GM23338 (cell line): ENCODE measurements at places on chromosomes 2 and 18. TPM values are rescaled to one million over a fixed set of nuclear protein-coding genes. Genes with fewer than 3 reads are reported as not detected.

DNA sequence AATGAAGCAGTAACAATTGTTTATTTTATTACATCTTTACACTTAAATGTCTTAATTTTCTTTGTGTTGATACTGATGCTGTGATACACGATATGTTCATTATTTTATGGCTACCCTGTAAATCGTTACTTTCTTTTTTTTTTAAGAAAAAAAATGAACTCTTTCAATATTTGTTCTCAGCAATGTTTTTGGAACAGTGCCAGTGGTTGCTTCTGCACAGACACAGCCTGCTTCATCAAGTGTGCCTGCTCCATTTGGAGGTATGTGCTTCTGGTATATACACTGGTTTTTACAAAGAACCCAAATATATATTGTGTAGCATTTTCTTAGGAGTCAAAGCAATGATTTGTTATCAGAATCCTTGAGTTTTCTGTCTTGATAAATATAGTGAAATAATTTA, 62.2 kb upstream of the SCYGR2 start:
- no peaks in the 10 kb centered on the region for H3K4me1 ChIP-seq
- peaks cover 50% of the 10 kb centered on the region for H3K36me3 ChIP-seq
- no peaks in the 10 kb centered on the region for H3K27me3 ChIP-seq
- no peak overlapping the region for H3K27ac ChIP-seq
- no peak for DNase-seq
- no peak overlapping the region for H3K4me3 ChIP-seq

DNA sequence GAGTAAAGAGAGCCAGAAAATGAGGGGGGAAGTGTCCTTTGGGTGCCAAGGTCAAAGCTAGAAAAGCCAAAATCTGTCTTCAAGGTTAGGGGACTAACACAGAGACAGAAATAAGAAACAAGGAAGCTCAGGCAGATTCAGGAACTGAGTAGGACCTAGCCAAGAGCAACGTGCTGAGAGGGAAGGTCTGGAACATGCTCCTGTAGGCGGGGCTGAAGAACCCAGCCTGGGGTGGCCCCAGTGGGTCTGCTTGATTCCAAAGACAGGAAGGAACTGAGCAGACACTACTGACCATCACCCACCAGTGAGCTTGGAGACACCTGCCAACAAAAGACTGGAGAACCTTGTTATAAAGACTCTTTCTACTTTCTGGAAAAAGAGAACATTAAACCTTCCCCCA, 105.1 kb downstream of the SP3 start:
- no peak for DNase-seq
- H3K4me3 ChIP-seq: no peak overlapping the region
- no peaks in the 10 kb centered on the region for H3K27me3 ChIP-seq
- H3K36me3 ChIP-seq: no peaks in the 10 kb centered on the region
- H3K4me1 ChIP-seq: no peaks in the 10 kb centered on the region

DNA sequence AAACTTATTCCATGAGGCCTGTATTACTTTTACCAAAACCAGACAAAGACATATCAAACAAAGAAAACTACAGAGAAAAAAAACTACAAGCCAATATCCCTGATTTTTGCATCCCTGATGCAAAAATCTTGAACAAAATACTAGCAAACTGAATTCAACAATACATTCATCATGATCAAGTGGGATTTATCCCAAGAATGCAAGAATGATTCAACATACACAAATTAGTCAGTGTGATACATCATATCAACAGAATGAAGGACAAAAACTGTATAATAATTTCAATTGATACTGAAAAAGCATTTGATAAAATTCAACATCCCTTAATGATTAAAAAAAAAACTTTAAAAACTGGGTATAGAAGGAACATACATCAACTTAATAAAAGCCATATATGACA, 106.8 kb downstream of the SLC39A10 start:
- H3K36me3 ChIP-seq: no peaks in the 10 kb centered on the region; the same call in 1 of the 2 replicates
- no peaks in the 10 kb centered on the region for H3K4me1 ChIP-seq
- H3K27me3 ChIP-seq: no peaks in the 10 kb centered on the region
- H3K27ac ChIP-seq: no peak overlapping the region
- H3K4me3 ChIP-seq: no peak overlapping the region

DNA sequence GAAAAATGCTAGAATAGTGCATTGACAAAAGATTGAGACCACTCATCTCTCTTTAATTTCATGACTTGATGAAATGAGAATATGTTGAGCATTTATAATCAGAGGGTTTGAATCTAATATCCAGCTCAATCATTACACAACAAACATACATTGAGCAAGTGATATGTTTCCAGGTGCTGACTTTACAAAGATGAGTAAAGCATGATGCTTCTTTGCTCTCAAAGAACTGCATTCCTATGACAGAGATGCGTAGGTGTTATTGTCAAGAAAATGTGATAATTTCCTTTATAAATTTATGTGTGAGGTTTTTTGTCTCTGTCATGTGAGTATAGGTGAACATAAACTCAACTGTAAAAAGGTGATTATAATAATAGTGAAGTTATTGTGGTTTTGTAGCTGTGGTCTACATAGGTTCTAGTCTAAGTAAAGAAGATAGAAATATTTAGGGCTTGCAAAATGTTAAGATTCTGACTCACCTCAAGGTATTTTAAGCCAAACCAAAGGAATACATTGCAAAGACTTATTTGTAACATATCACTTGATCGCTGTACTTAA, 389.8 kb downstream of the GALNT13 start:
- no peaks in the 10 kb centered on the region for H3K27me3 ChIP-seq
- H3K4me3 ChIP-seq: no peak overlapping the region
- H3K27ac ChIP-seq: no peak overlapping the region

- no peaks in the 10 kb centered on the region for H3K36me3 ChIP-seq
- H3K4me1 ChIP-seq: peaks cover 21% of the 10 kb centered on the region; the same call in 1 of the 2 replicates
- H3K4me3 ChIP-seq: no peak overlapping the region
These were observed 127.9 kb downstream of the ZFP36L2 start for GRCh38 chr2:43098539-43098938.

GRCh38 chr2:201406077-201406662, 45.1 kb downstream of the TRAK2 start:
- H3K27me3 ChIP-seq: no peaks in the 10 kb centered on the region
- H3K36me3 ChIP-seq: no peaks in the 10 kb centered on the region
- no peaks in the 10 kb centered on the region for H3K4me1 ChIP-seq
- H3K27ac ChIP-seq: no peak overlapping the region

GRCh38 chr2:8574196-8575037, 107.4 kb upstream of the ID2 start:
- no peaks in the 10 kb centered on the region for H3K36me3 ChIP-seq
- H3K4me1 ChIP-seq: 0 out of 2 replicates have a peak, but pooled peaks cover 6% of the 10 kb centered on the region
- no peaks in the 10 kb centered on the region for H3K27me3 ChIP-seq
- no peak overlapping the region for H3K27ac ChIP-seq

- H3K4me3 ChIP-seq: peak within 1 kb of the TSS; percentile 41
- peak; percentile 29 for DNase-seq
- no peaks in the 10 kb centered on the region for H3K36me3 ChIP-seq
- peak within 1 kb of the TSS; percentile 56; the same call in 1 of the 2 replicates for H3K27ac ChIP-seq
- peaks cover 27% of the 10 kb centered on the region for H3K4me1 ChIP-seq
These were observed at the start of gene TRIM54 for GRCh38 chr2:27281855-27282559. TRIM54 (plus strand) TSS chr2:27282429; CDS start chr2:27282732, 303 bp downstream.

DNA sequence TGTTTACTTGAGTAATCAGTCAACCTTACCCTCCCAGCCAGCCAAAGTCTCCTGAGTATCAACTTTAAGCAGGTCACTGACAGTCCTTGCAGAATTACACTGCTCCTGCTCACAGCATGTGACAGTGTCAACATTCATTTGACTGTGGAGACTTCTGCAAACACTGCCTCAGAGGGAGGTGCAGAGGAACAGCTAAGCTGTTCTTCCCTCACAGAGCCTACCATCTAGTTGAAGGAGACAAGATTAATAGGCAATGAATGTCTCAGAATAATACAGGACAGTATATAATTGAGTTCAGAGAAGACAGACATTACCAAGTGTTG, 11.9 kb downstream of the SLC14A2 start:
- H3K4me1 ChIP-seq: peaks cover 14% of the 10 kb centered on the region
- DNase-seq: no peak
- H3K36me3 ChIP-seq: no peaks in the 10 kb centered on the region
- H3K27ac ChIP-seq: no peak overlapping the region
- no peak overlapping the region for H3K4me3 ChIP-seq

DNA sequence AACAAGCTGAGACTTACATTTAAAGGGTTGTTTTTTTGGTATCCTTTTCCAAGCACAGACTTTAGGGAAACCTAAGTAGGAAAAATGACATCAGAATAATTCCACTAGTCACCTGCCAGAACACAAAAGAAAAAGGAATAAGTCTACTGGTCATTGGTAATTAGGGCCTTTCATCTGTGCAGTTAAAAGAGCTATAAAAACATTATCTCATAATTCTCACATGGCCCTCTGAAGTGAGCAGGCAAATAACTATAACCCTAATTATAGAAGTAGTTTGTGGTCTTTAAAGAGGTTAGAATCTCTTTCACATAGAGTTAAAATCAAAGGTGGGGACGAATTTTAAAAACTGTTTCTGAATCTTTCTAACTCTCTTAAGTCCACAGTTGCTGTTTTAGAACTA, 111.1 kb upstream of the B3GNT2 start:
- no peaks in the 10 kb centered on the region for H3K36me3 ChIP-seq
- no peaks in the 10 kb centered on the region for H3K27me3 ChIP-seq
- no peak overlapping the region for H3K4me3 ChIP-seq

DNA sequence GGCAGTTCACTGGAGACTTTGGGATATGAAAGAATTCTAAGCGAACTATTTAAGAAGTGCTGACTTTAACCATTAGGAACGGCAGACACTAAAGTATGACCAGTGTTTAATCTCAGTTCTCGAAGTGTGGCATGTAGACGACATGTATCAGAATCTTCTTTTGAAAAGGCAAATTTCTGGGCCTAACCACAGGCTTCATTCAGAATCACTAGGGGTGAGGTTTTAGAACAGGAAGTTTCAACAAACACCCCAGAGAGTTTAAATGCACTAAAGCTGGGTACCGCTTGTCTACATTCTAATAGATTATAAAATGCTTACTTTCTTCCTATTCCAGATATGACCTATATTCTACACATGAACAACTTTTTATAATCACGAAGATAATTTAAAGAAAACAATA, 180.3 kb downstream of the ANKRD44 start:
- H3K4me3 ChIP-seq: no peak overlapping the region
- DNase-seq: no peak
- no peaks in the 10 kb centered on the region for H3K27me3 ChIP-seq

- H3K27ac ChIP-seq: no peak overlapping the region
- no peak overlapping the region for H3K4me3 ChIP-seq
- no peaks in the 10 kb centered on the region for H3K36me3 ChIP-seq
- no peak for DNase-seq
- peaks cover 12% of the 10 kb centered on the region for H3K4me1 ChIP-seq
These were observed 293.6 kb upstream of the SESTD1 start for GRCh38 chr2:179558010-179558934.

- H3K27me3 ChIP-seq: no peaks in the 10 kb centered on the region
- no peak overlapping the region for H3K4me3 ChIP-seq
- H3K27ac ChIP-seq: no peak overlapping the region
- DNase-seq: no peak
These were observed 906.6 kb upstream of the LRATD1 start for GRCh38 chr2:13725945-13726344.

GRCh38 chr18:58204776-58205442, 160.9 kb downstream of the NEDD4L start:
- no peaks in the 10 kb centered on the region for H3K36me3 ChIP-seq
- no peak overlapping the region for H3K4me3 ChIP-seq
- peaks cover 34% of the 10 kb centered on the region for H3K4me1 ChIP-seq

- no peak overlapping the region for H3K4me3 ChIP-seq
- DNase-seq: no peak
- no peaks in the 10 kb centered on the region for H3K27me3 ChIP-seq
- H3K36me3 ChIP-seq: no peaks in the 10 kb centered on the region
- H3K4me1 ChIP-seq: no peaks in the 10 kb centered on the region
- no peak overlapping the region for H3K27ac ChIP-seq
These were observed 21.7 kb downstream of the AKAIN1 start for GRCh38 chr18:5175378-5175777.

GRCh38 chr2:189581354-189582139, 961 bp upstream of the SLC40A1 start:
- peak overlapping the region; percentile 86 for H3K4me3 ChIP-seq
- H3K36me3 ChIP-seq: no peaks in the 10 kb centered on the region
- H3K27ac ChIP-seq: no peak overlapping the region
- H3K4me1 ChIP-seq: peaks cover 11% of the 10 kb centered on the region
- H3K27me3 ChIP-seq: peaks cover 95% of the 10 kb centered on the region

The CHN1 gene
- 30.2 and 36.5 TPM in 2 replicates for total RNA-seq

The SMIM21 gene
- not detected in 2 replicates for total RNA-seq

The CFAP65 gene
- 0.23 and 0.38 TPM in 2 replicates for total RNA-seq

The TEKT4 gene
- not detected in 2 replicates for total RNA-seq

The SAG gene
- not detected in 2 replicates for total RNA-seq

The CCDC121 gene
- total RNA-seq: 1.7 and 1.9 TPM in 2 replicates

The KCNG2 gene
- total RNA-seq: 0.52 TPM in 1 of 2 replicates, not detected in the other

The LYG2 gene
- total RNA-seq: 1.2 TPM in 1 of 2 replicates, not detected in the other

The PRSS56 gene
- 0.31 TPM in 1 of 2 replicates, not detected in the other for total RNA-seq
